IMR-90 (cell line): ENCODE measurements at places on chromosomes 1 and 21. TPM values are rescaled to one million over a fixed set of nuclear protein-coding genes. Genes with fewer than 3 reads are reported as not detected.

The SYT6 gene
- total RNA-seq: not detected in 2 replicates

DNA sequence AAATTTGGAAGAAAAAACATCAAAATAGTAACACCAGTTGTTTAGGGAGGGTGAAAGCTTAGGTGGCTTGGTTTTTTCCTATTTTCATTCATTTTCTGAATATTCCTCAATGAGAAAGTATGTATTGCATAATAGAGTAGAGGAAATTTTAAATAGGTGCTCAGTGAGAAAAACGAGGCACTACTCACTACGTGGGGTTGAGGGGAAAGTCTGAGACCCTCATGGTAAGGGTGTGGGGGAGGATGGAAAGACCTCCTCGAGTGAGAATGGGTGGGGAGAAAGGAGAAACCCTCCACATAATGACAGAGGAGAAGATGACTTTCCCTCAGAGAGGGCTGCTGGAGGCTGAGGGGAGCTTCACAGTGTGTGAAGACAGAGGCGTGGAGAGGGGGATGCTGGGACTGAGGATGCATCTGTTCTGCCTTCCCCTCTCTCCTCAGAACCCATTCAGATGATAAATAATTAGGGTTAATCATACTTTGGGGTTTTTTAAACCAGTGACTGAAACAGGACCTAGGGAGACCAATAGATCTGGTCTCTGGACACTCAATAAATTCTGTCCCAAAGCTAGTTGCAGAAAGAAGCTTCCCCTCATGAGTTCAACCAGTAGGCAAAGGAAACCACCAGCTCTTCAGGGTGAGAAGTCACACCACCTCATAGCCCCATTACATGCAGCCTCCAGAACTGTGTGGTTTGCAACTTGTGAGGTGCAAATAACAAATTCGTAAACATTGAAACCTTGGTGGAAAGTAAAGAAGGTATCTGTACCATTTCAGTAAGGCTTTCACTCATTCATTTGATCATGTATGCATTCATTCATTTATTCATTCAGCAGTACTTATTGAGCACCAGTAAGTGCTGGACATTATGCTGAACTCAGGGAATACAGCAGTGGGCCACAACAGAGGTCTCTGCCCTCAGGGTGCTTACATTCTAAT lies 17.1 kb downstream of the SLAMF7 start:
- DNase-seq: no peak

The KLF17 gene
- total RNA-seq: 0.28 and 0.36 TPM in 2 replicates

The GNG4 gene
- 0.18 and 0.28 TPM in 2 replicates for total RNA-seq

DNA sequence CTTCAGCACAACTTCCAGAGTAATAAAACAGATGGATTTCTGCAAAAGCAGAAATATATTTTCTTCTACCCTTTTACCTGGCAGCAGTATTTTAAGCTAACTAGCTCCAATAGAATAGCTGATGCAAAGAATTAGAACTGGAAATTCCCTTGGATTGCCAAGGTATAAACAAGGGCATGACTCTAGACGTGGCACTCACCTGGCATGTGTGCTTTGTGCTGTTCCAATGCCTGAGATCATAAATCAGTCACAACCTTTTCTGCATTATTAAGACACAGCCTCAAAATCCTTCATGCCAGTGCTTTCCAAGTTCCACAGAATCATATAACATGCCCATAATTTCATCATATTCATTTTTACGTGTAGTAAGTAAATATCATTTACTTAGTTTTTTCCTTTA lies 1048.7 kb downstream of the ADGRL2 start:
- no peak for DNase-seq

- DNase-seq: peak; percentile 50
Observed at GRCh38 chr1:202578565-202578964, 131.7 kb downstream of the SYT2 start.

The SPRR2D gene
- total RNA-seq: not detected in 2 replicates

- peak; percentile 47 for DNase-seq
Observed at GRCh38 chr1:200240656-200241055, 169.2 kb downstream of the ZNF281 start.

- no peak for DNase-seq
Observed at GRCh38 chr1:2848006-2848670, 46.6 kb upstream of the TTC34 start.
